Upper lobe of right lung (tissue), 1 donor: ENCODE measurements at places on chromosomes 12 and 14. TPM values are rescaled to one million over a fixed set of nuclear protein-coding genes. Genes with fewer than 3 reads are reported as not detected.

- H3K4me1 ChIP-seq, result peaks cover 20% of the 10 kb centered on the region
- H3K27me3 ChIP-seq, result no peaks in the 10 kb centered on the region
- H3K36me3 ChIP-seq, result no peaks in the 10 kb centered on the region
Observed at GRCh38 chr12:6312529-6313325, 2.2 kb downstream of the PLEKHG6 start.

GRCh38 chr12:93778306-93778705 lies 101.1 kb downstream of the CRADD start:
- DNase-seq, result no peak
- H3K4me1 ChIP-seq, result peaks cover 24% of the 10 kb centered on the region
- no peaks in the 10 kb centered on the region for H3K36me3 ChIP-seq
- H3K27me3 ChIP-seq, result no peaks in the 10 kb centered on the region
- H3K27ac ChIP-seq, result peak overlapping the region; percentile 15
- H3K4me3 ChIP-seq, result no peak overlapping the region

DNA sequence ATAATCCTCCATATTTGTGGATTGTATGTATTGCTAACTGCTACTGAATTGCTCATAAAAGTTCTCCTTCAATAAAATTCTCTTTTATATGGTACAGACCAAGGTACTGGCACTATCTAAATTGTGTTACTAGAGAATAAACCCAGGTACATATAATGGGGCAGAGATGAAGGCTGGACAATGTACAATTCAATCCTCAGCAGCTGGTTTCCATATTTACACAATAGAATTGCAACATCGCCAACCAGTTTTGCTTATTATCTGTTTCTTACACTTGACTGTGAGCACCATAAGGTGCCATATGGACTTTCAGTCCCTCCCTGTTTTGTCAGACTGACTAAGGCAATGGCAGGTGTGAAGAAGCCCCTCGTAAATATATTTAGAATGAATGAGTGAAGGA lies 18.1 kb downstream of the KITLG start:
- no peaks in the 10 kb centered on the region for H3K27me3 ChIP-seq
- peaks cover 34% of the 10 kb centered on the region for H3K4me1 ChIP-seq
- H3K4me3 ChIP-seq, result no peak overlapping the region
- no peaks in the 10 kb centered on the region for H3K36me3 ChIP-seq

DNA sequence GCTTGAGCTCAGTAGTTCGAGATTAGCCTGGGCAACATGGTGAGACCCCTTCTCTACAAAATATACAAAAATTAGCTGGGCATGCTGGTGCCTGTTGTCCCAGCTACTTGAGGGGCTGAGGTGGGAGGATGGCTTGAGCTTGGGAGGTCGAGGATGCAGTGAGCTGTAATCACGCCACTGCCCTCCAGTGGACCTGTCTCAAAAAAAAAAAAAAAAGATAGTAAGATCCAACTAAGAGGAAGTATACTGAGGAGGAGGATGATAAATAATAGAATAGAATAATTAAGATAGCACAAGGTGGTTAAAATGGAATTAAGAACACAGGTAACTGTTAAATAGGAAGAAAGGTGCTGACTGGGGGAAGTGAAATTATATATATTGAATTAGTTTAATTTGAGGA lies 37.0 kb upstream of the BAZ1A start:
- no peaks in the 10 kb centered on the region for H3K36me3 ChIP-seq
- no peak overlapping the region for H3K4me3 ChIP-seq
- no peaks in the 10 kb centered on the region for H3K4me1 ChIP-seq
- H3K27me3 ChIP-seq, result no peaks in the 10 kb centered on the region
- no peak overlapping the region for H3K27ac ChIP-seq

DNA sequence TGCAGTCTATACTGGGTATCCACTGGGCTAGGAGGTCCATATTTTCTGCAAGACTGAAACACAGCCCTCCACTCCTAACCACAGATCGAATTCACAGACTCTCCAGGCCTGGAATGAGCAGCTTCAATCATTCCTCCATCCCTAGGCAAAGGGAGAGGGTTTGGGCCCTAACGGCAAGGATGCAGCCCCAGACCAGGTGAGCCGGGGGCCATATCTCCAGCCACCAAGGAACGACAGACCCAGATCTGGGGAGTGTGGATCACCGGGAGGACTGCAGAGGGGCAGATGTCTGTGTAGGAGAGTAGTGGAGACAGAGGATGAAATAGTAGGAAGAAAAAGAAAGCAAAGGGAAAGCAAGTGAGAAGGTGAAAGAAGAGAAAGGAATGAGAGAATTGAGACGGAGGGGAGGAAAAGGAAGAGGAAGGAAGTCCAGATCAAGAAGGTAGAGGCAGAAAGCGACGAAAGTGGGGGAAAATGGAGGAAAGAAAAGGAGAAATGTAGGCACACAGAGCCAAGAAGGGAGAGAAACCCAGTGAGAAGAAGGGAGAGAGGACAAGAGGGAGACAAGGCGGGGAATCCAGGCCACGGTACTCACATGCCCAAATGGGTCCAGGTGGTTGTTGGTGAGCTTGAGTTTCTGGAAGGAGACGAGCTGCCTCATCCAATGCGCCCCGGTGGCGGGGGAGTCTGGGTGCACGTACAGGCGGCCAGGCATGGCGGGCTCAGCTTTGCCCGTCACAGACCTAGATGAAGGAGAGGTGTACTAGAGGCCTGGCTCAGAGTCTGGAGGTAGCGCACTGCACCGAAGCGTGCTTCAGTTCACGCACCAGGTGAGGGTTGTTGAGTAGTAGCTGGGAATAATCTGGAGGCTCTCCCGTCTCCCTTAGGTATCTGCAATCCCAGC lies 7.7 kb downstream of the TBX5 start:
- H3K36me3 ChIP-seq, result no peaks in the 10 kb centered on the region
- H3K4me3 ChIP-seq, result peak overlapping the region; percentile 55
- no peaks in the 10 kb centered on the region for H3K4me1 ChIP-seq
- peaks cover 78% of the 10 kb centered on the region for H3K27me3 ChIP-seq

DNA sequence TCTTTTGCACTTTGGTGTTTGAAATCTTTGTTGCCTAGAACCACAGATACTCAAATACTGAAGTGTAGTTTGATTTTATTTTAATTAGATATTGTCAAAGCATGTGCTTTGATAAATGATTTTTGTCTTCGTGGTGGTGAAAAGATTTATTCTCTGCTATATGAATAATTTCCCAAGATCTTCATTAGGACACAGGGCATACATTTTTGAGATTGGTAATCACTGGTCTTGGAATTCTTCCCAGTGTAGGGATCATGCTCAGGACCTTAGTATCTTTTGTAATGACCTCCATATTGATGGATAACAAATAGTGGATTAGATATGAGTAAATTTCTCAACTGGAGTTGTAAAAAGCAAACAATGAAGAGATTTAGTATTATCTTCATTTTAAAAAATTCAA lies 28.2 kb downstream of the TBK1 start:
- DNase-seq, result no peak
- peaks cover 81% of the 10 kb centered on the region for H3K36me3 ChIP-seq
- no peak overlapping the region for H3K4me3 ChIP-seq
- no peaks in the 10 kb centered on the region for H3K4me1 ChIP-seq

- DNase-seq, result no peak
- no peaks in the 10 kb centered on the region for H3K27me3 ChIP-seq
- peak overlapping the region; percentile 70 for H3K4me3 ChIP-seq
- peaks cover 6% of the 10 kb centered on the region for H3K36me3 ChIP-seq
- H3K4me1 ChIP-seq, result peaks cover 26% of the 10 kb centered on the region
Observed at GRCh38 chr14:21070610-21071224, 613 bp downstream of the ARHGEF40 start.

DNA sequence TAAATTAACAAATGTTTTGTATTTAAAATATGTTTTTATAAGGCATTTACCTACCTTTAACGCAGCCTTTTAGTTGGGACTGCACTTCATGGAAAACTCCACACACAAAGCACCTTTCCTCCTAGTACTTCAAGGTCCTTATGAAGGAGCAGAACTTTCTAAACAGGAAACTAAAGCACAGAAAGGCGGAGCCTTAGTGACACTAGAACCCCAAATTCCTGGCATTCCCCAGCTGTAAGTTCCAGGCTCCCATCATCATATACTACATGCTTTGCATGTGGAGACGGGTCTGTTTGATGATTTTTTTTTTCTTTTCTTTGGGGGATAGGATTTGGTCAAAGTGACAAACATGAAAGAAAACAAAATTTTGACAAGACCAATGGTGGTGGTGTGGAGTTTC lies 39.5 kb downstream of the STXBP6 start:
- peaks cover 8% of the 10 kb centered on the region for H3K4me1 ChIP-seq
- peak overlapping the region; percentile 58 for H3K27ac ChIP-seq
- H3K27me3 ChIP-seq, result no peaks in the 10 kb centered on the region
- no peaks in the 10 kb centered on the region for H3K36me3 ChIP-seq
- peak overlapping the region; percentile 30 for H3K4me3 ChIP-seq
- DNase-seq, result no peak

DNA sequence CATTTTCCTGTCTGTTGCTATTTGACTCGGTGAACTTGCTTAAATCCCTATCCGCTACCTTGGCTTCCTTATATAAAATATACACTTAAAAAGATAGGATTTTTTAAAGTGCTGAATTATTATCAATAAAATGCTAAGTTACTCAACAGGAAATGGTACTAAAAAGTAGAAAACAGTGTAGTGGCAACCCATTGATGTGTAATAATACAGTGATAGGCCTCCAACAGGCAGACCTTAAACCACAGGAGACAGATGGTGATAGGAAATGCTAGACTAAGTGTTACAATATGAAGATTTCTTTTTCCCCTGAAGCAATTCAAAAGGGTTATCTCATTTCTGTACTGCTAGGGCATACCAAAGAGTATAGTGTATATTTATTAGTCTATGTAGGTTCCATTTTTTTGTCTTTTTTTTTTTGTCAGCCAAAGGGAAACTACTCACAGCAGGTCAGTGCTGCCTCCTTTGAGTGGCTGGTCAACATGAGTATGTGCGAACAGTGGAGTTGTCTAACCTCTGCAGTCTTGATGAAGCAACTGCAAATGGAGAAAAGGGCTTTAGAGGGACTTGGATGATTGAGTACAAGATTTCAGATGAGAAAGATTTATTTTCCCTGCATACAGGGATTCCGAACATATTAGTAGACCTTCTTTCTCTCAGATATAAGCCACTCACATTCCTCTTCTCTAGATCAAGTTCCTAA lies 183.8 kb downstream of the ACSS3 start:
- H3K27me3 ChIP-seq, result no peaks in the 10 kb centered on the region
- DNase-seq, result no peak
- no peaks in the 10 kb centered on the region for H3K4me1 ChIP-seq
- H3K27ac ChIP-seq, result no peak overlapping the region
- no peaks in the 10 kb centered on the region for H3K36me3 ChIP-seq
- H3K4me3 ChIP-seq, result no peak overlapping the region

DNA sequence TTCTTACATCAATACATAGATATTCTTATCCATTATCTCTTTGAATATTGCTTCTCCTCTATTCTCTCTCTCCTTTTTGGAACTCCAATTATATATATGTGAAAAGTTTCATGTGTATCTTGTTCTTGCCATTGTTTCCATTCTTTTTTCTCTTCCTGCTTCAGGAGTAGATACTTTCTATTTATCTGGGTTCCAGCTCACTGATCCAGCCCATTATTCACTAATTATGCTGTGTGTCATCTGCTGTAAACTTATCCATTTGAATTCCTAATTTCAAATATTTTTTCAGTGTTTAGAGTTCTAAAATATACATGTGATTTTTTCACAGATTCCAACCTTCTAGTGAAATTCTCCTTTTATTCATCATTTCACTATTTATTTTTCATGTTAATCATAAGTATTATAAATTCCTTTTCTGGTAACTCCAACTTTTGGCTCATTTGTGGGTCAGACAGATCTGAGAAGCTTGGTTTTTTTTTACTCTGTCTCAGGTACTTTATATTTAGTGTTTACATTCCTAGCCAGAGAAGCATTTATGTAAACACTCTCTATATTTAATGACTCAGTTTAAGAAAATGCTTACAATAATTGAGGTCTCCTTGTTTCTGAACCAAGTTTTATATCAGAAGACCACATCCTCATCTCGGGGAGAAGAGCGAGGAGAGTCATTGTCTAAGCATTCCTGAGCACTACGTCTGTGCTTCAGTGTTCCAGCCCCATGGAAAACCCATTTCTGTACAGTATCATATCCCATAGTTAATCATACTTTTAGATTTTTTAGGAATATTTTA lies 15.9 kb upstream of the AMIGO2 start:
- no peak overlapping the region for H3K27ac ChIP-seq
- H3K27me3 ChIP-seq, result no peaks in the 10 kb centered on the region
- no peaks in the 10 kb centered on the region for H3K4me1 ChIP-seq
- H3K4me3 ChIP-seq, result no peak overlapping the region

DNA sequence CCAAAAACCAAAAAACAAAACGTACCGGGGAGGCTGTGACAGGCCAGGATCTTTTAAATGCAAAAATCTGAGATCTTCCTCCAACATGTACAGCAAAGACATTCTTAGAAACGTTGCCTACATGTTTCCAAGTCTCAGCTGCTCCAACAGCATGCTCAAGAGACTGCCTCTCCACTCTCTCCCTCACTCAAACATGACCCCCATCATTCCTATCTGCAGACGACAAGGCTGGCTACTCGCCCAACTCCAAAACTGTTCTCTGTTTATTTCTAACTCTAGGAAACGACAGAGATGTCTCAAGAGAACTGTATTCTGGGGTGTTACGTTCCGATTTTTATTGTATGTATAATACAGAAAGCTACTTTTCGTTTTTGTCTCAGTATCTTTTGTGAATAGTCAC lies 57.5 kb upstream of the TMCC3 start:
- DNase-seq, result no peak
- H3K27me3 ChIP-seq, result no peaks in the 10 kb centered on the region
- no peaks in the 10 kb centered on the region for H3K36me3 ChIP-seq
- peaks cover 12% of the 10 kb centered on the region for H3K4me1 ChIP-seq
- H3K27ac ChIP-seq, result no peak overlapping the region

GRCh38 chr12:42084522-42084921 lies 60.2 kb downstream of the GXYLT1 start:
- H3K4me3 ChIP-seq, result no peak overlapping the region
- H3K4me1 ChIP-seq, result no peaks in the 10 kb centered on the region
- no peak for DNase-seq
- H3K27ac ChIP-seq, result no peak overlapping the region
- H3K27me3 ChIP-seq, result no peaks in the 10 kb centered on the region

DNA sequence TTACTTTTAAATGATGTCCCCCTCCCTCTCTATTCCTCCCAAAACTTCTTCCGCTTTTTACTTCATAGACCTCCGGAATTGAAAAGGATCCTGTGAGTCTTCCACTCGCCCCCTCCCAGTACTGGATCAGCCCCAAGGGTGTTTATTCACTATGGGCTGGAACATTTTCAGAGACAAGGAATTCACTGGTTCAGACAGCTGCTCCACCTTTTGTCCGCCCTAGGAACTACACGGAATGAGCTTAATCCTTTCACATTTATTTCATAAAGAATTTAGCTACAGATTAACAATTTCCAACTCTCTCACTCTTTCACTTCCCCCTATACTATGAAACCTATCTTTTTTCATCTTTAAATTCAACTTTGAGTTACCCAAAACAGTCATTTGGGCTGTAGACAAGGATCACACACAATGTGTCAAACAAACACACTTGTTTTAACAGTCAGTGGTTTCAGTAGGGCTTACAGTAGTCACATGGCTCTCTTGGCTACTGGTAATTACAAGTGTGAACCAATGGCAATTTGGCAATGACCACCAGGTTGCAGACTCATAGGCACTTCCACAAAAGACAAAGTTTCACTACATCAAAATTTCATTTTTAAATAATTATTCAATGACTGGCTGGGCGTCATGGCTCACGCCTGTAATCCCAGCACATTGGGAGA lies 20.6 kb downstream of the CNIH1 start:
- no peaks in the 10 kb centered on the region for H3K27me3 ChIP-seq
- no peak for DNase-seq
- no peak overlapping the region for H3K4me3 ChIP-seq

The ACOT4 gene
- 4.5 TPM for total RNA-seq

The KCNC2 gene
- total RNA-seq, result not detected

The ERP27 gene
- total RNA-seq, result 9.7 TPM

The TCL1B gene
- not detected for total RNA-seq

The ESR2 gene
- total RNA-seq, result 1.3 TPM

The ESYT1 gene
- 101 TPM for total RNA-seq

The LRRC10 gene
- total RNA-seq, result not detected
